ENCODE measurements at places on chromosomes 2 and 18.

GRCh38 chr18:9643549-9643948 is 29.2 kb upstream of the PPP4R1 start:
- peak; percentile 92 for DNase-seq

DNA sequence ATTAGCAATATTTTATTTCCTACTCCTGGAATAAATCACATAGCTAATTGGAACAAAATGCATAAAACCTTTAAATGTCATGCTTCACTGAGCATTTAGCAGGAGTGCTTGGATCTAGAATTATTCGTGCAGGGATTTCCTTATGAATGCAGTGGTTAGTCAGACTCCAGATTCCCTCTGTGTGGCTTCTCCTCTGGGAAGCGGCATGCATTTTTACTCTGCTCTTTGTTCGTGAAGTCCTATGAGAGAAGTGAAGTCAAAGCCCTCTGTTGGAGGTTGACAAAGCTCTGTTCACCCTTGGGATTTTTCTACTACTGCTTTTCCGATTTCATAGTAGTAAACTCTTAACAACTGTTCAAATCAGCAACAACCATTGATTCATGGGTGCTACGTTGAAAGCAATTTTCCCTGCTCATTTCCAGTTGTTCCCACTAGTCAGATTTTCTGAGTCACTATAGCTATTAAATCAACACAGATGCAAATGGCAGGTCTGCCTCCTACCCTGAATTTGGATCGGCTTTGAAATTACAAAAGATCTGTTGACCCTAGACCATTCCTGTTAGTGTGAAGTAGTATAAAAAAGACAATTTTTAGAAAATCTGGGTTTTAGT is 461.7 kb downstream of the STK39 start:
- no peak for DNase-seq

DNA sequence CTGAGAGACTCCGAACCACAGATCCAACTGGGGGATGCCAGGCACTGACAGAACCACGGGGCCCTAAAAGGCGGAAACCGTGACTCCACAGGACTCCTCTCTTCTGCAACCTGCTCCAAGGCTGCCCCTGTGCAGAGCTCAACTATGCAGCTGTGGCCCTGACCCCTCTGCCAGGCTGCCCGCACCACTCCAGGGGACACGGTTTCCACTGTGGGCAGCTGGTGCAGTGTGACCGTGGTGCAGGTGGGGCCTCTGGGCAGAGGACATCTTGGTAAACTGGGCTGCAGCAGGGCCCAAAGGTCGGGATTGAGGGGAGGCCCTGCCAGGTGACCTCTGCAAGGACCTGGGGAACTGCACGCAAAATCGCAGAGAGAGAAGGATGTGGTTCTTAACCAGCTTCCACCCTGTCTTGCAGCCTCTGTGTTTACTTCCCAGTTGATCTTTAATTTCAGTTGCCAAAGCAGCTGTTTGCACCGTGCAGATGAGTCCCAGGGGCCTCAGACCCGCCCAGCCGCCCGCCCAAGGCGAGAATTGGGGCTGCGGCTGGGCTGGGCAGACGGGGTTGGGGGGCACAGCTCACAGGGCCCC is 104.6 kb upstream of the CTDP1 start:
- DNase-seq = no peak

- DNase-seq = no peak
These were observed 58.9 kb downstream of the TET3 start for GRCh38 chr2:74043345-74044329.

GRCh38 chr18:27711382-27711781 is 465.5 kb downstream of the CDH2 start:
- DNase-seq = no peak

DNA sequence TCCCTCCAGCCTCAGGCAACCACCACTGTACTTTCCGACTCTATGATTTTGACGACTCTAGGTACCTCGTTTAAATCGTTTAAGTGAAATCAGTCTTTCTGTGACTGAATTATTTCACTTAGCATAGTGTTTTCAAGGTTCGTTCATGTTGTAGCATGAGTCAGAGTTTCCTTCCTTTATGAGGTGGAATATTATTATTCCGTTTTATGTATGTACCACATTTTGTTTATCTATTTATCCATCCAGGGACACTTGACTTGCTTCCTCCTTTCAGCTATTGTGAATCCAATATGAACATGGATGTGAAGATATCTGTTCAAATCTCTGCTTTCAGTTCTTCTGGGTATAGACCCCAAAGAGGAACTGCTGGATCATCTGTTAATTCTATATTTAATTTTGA is 19.1 kb downstream of the IL1R2 start:
- no peak for DNase-seq

DNA sequence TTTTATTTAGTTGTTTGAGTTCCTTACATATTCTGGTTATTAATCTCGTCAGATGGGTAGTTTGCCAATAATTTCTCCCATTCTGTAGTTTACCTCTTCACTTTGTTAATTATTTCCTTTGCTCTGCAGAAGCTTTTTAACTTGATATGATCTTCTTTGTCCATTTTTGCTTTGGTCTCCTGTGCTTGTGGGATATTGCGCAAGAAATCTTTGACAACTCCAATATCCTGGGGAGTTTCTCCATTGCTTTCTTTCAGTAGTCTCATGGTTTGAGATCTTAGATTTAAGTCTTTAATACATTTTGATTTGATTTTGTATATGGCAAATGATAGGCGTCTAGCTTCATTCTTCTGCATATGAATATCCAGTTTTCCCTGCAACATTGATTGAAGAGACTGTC is 389.2 kb downstream of the LRP1B start:
- no peak for DNase-seq

GRCh38 chr2:10305715-10306114 is 3.0 kb downstream of the HPCAL1 start:
- DNase-seq = no peak

- no peak for DNase-seq
These were observed 132.6 kb upstream of the CDCA7 start for GRCh38 chr2:173221937-173222594.

- peak; percentile 39 for DNase-seq
These were observed 142.1 kb downstream of the TRIB2 start for GRCh38 chr2:12858786-12859185.

DNA sequence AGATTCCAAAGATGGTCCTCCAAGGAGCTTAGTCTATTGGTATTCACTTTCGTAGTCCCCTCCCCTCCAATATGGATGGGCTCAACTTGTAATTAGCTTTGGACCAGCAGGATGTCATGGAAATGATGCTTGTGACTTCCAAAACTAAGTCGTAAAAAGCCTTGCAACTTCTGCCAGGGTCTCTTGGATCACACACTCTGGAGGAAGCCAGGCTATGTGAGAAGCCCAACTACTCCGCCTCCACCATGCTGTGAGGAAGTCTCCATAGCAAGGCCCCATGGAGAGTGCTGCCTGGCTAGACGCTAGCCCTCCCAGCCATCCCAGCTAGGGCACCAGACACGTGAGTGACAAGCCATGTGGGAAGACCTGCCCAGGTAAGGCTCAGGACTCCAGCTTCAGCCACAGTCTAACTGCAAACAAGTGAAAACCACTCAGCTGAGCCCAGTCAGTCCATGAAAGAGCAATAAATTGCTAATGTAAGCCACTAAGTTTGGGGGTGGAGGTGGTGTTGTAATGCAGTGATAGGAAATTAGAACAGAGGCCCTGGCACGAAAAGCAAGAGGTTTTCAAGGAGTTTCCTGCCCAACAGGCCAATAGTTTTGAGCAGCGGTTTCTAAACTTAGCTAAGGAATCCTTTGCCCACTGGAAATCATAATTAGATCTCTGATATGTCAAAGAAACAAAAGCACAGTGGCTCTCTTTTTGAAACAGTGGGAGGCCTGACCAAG is 77.5 kb upstream of the GLI2 start:
- no peak for DNase-seq

Data from GM04503 (cell line).